Stimulated activated CD4-positive, alpha-beta T cell treated with anti-CD3 and anti-CD28 coated beads, Interleukin-4, amount 100 ng/mL, for 48 hours (primary cell): ENCODE measurements at places on chromosomes 7 and 10.

- DNase-seq, result no peak
Observed at GRCh38 chr7:67422601-67423000, 426.0 kb downstream of the TYW1 start.

GRCh38 chr10:61835946-61836887, 65.3 kb upstream of the ARID5B start:
- no peak for DNase-seq

- DNase-seq, result no peak
Observed at GRCh38 chr7:24346129-24346528, 62.1 kb downstream of the NPY start.

GRCh38 chr7:2037808-2038522, 194.8 kb downstream of the MAD1L1 start:
- DNase-seq, result no peak

DNA sequence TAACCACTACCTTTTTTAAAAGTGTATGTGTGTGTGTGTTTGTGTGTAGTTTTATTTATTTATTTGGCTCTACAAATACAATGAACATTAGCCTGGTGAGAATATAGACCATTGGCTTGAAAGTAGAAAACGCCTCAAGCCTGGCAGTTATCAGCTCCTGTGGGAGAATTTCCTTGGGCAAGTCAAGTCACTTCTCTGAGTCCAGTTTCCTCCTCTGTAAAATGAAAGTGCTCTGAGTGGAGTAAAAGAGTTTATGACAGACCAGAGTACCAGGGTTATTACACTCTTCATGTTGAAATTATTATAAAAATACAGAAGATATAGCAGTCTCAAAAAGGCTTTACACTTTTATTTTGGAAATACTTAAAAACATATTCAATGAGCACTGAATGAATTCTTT, 10.1 kb upstream of the RHOBTB1 start:
- DNase-seq, result no peak

GRCh38 chr10:76192694-76193320, 761.4 kb downstream of the LRMDA start:
- DNase-seq, result no peak

DNA sequence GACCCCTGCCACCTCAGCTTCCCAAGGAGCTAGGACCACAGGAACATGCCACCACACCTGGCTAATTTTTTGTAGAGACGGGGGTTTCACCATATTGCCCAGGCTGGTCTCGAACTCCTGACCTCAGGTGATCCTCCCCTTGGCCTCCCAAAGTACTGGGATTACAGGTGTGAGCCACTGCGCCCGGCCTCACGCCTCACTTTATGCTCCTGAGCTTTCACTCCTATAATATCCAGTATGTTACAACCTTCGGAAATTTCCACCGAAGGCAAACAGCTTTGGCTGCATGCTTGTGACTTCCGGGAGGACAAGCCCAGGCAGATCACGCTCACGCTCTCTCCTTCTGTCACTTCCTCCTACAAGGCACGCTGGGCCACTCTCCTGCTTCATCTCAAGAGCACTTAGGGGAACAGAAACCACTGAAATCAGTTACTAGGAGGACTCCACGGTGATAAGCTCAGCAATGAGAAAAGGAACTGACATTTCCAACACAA, 4.4 kb upstream of the MAD1L1 start:
- no peak for DNase-seq

DNA sequence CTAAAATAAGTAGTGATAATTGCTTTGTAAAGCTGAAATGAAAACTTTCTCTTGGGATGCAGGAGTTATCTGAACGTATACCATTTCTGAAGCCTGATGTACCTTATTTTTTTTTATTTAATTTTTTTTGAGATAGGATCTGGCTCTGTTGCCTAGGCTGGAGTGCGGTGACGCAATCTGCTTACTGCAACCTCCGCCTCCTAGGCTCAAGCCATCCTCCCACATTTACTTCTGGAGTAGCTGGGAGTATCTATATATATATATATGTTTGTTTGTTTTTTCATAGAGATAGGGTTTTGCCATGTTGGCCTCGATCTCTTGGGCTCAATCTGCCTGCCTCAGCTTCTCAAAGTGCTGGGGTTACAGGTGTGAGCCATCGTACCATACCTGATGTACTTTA, 2.4 kb downstream of the PMPCB start:
- no peak for DNase-seq

GRCh38 chr7:123752534-123752933, 3.7 kb upstream of the WASL start:
- DNase-seq, result no peak

- no peak for DNase-seq
Observed at GRCh38 chr10:99916776-99917175, 93.0 kb downstream of the DNMBP start.

- DNase-seq, result no peak
Observed at GRCh38 chr7:72062666-72063065, 349.5 kb downstream of the CALN1 start.

DNA sequence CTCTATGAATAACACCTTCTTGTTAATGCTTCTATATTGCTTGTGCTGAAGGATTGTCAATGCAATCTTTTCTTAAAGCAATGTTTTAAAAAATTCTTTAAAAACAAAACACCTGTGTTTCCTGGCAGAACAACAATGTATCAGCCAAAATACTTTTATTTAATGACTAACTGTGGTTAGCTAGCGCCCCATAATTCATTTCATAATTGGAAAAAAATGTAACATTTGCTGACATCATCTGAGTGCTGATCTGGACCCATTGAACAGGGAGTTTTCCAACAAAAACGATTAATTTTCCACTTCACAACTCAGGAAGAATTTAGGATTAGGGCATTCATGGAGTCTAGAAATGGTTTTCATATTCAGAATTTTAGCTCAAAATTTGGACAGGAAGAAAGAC, 137.6 kb upstream of the CDK6 start:
- DNase-seq, result no peak

DNA sequence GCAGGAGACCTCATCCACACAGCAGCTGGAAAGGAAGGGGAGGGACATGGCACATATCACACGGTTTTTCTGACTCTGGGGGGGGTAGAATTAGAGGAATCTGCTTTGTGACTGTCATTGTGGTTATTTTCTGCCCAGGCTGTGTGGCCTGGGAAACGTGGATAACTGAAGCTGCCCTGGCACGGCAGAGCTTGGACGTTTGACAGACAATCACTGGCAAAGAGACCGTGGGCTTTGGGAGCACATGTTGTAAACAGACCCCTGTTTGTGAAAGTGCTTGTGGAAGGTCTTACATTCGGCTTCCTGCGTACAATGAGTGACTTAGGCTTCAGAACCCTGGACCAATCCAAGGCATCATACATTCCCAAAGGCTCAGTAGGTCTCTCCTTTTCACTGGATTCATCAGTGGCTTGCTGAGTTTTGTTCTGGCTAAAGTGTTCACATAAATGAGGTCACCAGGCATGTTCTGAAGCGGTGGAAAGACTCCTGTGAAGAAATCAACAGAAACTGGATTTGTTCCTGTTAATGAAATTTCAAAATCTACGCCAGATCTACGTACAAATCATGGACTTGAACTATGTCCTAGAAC, 188.2 kb downstream of the TEX36 start:
- DNase-seq, result no peak

DNA sequence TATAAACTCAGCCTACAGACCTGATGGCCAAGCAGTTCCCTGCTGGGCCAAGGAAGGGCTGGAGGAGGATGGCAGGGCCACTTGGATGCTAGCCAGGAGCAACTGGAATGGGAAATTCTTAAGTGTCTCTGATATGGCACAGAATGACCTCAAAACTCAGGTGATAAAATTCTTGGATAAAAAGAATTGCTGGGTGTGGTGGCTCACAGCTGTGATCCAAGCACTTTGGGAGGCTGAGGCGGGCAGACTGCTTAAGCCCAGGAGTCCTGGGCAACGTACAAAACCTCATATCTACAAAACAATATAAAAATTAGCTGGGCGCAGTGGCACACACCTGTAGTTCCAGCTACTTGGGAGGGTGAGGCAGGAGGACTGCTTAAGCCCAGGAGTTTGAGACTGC, 14.0 kb upstream of the PKD1L1 start:
- DNase-seq, result no peak

DNA sequence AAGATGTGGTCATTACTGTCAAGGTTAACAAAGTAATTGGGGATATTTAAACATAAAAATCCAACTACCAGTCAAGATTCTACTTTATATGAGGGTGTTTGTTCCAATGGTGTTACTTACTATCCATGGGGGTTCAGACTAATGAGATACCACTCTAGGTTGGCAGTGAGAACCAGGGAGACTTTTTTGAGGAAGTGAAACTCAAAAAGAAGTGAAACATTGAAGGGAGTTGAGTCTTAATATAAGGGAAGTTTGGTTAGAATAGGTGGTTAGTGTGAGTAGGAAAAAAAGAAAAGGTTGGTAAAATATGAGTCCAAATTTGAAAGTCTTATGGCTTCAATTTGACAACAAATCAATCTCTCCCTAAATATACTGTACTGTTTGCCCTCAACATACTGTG, 123.6 kb upstream of the ANK3 start:
- no peak for DNase-seq

- no peak for DNase-seq
Observed at GRCh38 chr7:41346878-41347277, 356.0 kb downstream of the INHBA start.

DNA sequence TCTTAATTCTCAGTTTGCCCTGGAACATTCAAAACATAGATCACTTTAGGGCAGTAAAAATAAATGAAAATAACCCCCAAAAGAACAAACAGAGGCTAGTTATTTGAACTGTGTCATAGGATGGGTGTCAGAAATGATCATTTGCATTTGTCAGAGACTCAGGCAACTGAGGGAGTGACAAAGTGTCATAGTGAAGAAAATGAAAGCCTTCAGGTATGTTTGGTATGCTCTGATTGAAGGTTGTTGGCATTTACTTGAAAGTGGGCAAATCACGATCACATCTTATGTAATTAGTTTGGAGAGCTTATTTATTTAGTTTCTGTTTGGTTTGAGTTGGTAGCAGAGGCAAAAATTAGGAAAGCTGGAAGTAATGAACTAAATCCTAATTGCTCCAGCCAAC, 880.9 kb downstream of the ANKRD7 start:
- DNase-seq, result no peak

- DNase-seq, result no peak
Observed at GRCh38 chr10:4851846-4852245, 25.8 kb downstream of the AKR1E2 start.

DNA sequence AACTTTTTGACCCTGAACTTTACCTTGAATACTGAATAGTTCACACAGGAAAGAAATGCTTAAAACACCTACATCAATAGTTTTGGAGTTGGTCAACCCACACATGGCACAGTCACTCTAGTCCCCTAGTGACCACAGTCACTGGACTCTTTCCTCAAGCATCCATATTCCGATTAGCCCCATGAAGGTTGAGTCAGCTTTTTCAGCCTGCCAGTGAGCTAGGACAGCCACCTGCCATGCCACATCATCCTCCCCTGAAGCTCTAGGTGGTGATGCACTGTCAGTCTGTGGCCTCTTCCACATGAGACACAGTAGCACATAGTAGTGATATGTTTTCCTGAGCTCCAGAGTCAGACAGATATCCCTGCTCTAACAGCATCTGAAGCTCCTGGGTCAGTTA, 537.2 kb downstream of the XPNPEP1 start:
- DNase-seq, result no peak

DNA sequence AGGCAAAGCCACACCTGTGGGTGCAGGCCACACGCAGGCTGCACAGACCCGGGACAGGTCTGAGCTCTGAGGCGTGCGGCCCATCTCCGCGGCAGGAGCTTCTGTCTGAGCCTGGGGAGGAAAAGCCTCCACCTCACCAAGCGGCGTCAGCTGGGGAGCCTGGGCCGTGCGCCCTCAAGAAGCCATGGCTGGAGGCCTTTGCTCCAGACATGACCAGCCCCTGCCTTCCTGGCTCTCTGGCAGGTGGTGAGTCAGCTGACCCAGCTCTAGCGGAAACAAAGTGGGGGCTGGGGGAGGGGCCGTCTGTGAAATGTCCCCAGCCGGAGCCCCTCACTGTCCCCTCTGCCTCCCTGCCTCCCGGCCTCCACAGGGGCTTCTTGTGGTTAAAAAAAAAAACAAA, 12.5 kb downstream of the GPER1 start:
- DNase-seq, result no peak

DNA sequence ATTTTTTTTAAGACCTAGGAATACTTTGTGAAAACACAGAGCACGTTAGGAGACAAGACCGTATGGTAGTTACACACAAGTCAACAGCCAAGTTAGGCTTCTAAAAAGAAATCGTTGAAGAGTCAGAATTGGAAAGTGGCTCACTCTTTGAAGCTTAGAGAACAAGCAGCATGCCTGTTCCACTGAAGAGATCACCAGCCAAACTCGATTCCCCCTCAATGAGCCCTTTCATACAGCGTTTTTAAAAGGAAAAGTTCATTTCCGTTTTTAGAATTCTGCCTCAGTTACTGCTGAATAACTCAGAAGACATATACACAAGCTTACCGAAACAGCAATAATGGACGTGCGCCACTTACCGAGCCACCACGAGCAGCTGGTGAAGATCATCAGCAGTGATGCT, 41.0 kb downstream of the MCMBP start:
- no peak for DNase-seq

DNA sequence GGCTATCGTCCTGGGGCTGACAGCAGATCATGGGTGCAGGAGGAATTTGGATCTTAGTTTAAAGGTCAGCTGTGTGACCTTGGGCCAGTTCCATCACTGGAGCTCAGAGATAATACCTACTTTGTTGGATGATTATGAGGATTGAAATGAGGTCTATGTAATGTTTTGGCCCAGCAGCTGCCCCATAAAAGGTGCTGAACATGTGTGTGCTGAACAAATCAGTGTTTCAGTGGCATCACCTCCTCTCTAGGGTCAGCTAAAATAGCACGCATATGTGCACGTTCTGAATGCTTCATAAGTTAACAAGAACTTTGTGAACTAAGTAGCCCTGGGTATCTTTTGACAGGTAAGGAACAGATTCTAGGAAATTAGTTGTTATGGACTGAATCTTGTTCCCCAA, 84.8 kb upstream of the LRRC18 start:
- DNase-seq, result no peak

GRCh38 chr7:17097668-17098297, 200.7 kb upstream of the AHR start:
- no peak for DNase-seq

DNA sequence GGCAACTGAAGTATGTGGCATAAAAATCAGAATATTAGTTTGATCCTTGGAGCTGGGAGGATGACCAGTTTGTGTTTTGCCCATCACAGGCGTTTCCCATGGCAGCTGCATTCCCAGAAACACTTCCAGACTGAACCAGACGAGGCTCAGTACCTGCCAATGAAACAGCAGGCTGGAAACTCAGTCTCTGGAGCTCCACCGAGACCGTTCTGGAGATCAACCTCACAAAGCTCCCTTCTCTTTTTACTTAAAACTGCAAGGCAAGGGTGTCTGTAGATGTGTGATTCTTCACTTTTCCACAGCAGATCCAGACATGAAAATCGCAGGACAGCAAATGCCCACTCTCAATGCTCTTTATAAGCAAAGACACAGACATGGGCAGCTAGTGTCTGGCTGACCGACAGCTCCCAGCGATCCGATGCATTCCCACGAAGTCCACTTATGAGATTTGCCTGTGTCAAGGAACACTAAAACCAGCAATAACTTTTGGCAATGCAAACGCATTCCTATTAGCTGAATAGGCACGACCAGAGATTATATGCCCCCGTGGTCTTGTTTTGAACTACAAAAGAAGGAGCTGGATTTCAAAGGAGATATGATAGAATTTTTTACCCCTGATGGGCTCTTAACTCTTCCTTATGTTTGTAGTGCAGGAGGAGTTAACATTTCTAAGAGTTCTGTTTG, 72.6 kb downstream of the ADAM12 start:
- DNase-seq, result no peak
